ENCODE measurements at places on chromosomes 13 and 19.

DNA sequence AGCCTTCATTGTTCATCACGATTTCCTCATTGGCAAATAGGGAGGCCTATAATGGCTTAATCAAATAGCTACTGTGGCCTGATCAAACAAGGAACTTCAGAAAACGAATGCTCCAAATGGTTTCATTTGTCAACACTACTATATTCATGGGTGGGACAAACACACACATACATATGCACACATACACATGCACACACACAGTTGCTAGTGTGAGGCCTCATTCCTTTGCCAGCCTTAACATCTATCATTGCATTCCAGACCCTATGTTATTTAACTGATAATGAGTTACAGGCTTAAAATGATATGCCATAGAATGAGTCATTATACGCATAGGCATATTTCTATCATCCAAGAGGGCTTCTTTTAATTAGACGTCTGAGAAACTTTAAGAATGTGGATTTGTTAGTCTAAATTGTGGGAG lies 140.2 kb downstream of the KLF5 start:
- DNase-seq = no peak

- DNase-seq = no peak
These were observed 19.8 kb downstream of the SLC25A42 start for GRCh38 chr19:19083413-19084178.

GRCh38 chr19:28847468-28847867 lies 365.5 kb downstream of the UQCRFS1 start:
- peak; percentile 56 for DNase-seq

DNA sequence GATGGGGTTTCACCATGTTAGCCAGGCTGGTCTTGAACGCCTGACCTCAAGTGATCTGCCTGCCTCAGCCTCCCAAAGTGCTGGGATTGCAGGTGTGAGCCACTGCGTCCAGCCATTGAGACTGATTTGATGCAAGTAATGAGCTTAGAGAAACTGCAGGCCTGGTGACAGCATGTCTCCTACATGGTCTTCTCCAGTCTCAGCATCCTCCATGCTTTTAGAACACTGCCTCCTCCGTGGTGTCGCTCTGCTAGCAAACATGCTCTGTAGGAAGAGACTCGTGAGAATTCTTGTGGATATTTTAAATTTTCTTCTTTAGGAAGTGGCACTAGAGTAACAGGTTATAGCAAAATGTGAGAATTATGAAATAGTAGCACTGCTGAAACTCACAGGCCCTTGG lies 37.1 kb downstream of the TPT1 start:
- DNase-seq = no peak

- no peak for DNase-seq
These were observed 295.8 kb downstream of the FOXO1 start for GRCh38 chr13:40370661-40371060.

GRCh38 chr13:30103161-30103840 lies 204.1 kb downstream of the KATNAL1 start:
- DNase-seq = no peak

DNA sequence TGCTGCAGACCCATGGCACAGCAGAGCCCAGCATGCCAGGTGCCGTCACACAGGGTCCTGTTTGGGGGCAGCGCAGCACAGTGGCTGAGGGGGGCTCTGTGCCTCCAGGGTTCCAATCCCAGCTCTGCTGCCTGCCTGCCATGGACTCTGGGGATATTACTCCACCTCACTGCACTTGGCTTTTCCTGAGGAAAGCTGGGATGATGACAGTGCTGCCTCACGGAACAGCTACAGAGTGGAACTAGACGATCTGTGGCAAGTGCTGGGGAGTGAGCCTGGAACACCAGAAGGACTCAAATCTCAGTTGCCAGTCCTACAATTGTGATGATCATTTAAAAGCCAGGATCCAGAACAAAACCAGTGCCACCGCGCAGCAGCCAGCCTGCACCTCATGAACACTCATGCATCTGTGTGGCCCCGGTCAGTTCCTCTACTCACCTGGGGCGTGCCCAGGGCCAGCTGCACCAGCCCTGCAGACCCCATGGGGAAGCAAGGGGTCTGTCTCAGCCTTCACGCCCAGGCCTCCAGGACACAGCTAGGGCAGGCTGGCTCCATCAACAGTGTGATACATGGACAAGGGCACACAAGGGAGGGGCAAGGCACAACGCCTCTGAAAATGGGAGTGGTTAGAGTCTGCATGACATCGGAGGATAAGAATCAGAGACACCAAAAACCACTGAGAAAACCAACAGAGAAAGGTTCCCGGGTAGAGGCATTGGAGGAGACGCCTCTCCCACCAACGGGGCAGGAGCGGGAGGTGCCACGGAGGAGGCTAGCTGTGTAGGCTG lies 55.2 kb downstream of the ATP7B start:
- peak; percentile 20 for DNase-seq

GRCh38 chr19:42370068-42370520 lies 20.0 kb downstream of the CNFN start:
- DNase-seq = no peak

DNA sequence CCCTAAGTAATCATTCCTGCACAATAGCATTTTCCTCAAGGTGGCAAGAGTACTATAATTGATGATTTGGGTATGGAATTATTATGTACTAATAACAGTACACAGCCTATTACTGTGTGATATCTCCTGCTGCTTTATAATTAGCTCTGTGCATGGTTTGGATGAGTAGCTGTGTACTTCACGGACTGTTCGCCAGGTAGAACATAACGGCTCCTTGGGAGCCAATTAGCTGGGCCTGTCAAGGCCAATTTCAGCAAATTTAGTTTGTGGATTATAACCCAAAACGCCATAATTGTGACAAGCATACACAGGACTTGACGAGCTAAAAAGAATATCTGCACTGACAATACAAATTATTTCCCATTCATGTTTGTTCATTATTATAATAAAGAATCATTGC lies 1584.2 kb downstream of the SLITRK1 start:
- DNase-seq = no peak

GRCh38 chr19:30881930-30882329 lies 467.3 kb downstream of the TSHZ3 start:
- DNase-seq = no peak

DNA sequence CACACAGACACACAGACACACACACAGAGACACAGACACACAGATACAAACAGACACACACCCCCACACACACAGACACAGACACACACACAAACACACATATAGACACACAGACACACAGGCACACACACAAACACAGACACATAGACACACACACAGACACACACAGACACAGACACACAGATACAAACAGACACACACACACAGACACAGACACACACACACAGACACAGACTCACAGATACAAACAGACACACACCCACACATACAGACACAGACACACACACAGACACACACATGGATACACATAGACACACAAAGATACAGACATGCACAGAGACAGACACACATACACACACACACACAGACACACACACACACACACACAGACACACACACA lies 174.5 kb downstream of the URI1 start:
- no peak for DNase-seq

- no peak for DNase-seq
These were observed 744.8 kb downstream of the PCDH17 start for GRCh38 chr13:58376349-58376748.

DNA sequence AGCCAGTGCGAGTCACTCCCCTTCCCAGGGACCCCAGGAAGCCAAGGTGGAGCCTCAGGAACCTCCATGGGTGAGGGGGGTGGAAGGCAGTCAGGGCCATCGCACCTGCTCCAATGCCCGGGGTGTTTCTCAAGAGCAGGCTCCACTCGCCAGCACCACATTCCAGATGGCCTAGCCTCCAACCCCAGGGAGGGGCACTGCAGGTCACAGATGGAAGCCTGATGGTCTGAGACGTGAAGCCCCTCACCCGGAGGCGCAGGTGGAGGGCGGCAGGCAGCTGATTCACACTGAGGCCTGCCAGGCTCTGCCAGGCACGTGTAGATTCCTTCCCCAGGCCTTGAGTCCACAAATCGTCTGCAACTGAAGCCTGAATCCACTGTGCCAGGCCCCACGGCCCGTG lies 23.0 kb upstream of the ISYNA1 start:
- DNase-seq = no peak

DNA sequence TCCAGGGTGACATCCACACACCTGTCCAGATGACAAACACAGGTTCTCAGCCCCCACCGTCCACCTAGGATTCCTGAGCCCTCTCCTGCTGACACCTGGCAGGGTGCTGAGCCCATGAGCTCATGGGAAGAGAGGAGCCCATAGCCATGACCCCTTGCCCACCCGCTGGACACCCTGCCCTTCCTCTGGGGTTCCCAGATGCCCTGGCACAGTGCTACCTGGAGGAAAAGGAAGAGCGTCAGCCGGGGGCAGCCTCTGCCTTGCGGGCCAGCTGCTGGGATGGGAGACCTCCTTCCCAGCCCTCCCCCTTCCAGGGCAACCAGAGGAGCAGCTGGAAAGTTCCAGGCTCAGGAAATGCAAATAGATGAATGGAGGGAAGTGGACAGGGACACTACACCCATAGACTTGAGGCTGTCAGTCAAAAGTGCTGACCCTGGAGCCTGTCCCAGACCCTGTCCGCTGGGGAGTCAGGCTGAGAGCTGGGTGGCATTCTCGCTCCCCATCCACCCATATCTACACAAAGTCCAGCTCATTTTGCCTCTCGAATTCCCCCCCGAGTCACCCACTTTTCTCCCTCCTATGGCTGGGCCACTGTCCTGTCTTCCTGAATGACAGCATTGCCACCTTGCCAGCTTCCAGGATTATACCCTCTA lies 12.3 kb upstream of the ARHGEF18 start:
- no peak for DNase-seq

- DNase-seq = no peak
These were observed 1.4 kb upstream of the EDDM13 start for GRCh38 chr19:56271151-56271550.

DNA sequence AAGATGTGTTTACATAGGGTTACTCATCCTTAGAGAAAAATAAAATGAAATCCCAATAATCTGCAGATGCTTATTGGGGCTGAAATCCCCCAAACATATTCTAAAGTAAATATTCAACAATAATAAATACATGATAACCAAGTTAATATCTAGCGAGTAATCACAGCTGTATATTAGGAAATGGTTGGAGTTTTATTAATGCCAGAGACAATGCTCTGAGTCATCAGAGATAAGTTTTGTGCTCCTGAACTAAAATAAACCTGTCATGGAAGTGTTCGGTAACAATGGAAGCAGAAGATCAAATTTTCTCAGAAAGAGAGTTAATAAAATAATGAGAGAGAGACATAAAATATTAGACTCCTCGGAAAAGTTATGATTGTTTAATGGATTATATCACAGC lies 31.4 kb downstream of the FLT1 start:
- DNase-seq = no peak

DNA sequence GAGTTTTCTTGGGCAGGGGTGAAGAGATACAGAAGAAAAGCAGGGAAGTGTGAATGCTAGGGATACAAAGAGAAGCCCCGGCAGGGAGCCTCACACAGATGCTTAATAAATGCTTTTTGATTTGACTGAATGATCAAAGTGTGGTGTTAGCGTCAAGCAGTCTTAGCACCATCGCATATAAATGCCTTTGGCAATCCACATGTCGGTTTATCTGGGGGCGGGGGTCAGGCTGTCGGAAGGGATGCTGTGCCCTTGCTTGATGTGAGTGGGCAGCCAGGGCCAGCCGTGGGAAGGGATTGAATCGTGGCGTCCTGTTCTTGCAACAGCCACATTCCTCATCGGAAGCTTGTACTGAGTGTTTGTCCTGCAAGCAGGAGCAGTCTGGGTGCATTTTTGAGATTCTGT lies 173.1 kb downstream of the LACC1 start:
- DNase-seq = peak; percentile 78

GRCh38 chr19:39802958-39803357 lies 24.3 kb downstream of the LEUTX start:
- peak; percentile 19 for DNase-seq

DNA sequence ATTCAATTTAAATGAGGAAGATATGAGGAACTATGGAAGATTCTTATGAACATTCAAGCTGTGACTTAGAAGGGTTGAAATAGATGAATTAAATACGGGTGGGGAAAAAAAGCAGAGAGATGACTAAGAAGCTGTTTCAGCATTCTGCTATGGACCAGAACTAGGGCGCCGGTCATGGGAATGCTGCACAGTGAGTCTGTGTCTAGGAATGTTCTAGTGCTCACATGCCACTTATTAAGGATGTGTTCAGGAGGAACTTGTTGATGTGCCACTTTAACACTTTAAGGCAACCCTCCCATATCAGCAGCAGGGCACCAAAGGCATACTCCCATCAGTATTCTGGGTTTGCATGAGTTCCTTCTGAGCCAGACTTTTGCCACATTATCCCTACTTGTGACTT lies 152.1 kb downstream of the POSTN start:
- DNase-seq = no peak

Data from mesendoderm (in vitro differentiated cells).